ENCODE measurements at places on chromosomes 7 and 10.

GRCh38 chr7:28623863-28624262 lies 211.5 kb downstream of the CREB5 start:
- no peak for DNase-seq
- H3K27ac ChIP-seq = no peak overlapping the region
- no peaks in the 10 kb centered on the region for H3K36me3 ChIP-seq

DNA sequence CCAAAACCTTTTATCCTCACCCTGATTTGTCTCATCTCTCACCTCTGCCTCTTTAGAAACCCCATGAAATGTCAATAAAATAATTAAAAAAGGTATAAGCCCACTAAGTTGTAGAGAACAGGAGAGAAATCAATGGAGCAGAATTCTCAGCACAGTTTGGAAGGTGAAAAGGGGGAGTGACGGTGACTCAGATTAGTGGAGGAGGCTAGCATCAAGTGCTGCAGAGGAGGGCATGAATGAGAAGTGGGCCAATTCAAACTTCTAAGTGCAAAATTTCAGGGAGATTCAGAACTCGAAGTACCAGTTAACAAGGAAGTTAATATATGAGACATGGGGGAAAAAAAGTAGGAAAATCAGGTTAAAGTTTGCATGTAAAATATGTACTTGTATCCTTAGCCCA lies 34.9 kb upstream of the ETV1 start:
- H3K27me3 ChIP-seq = no peaks in the 10 kb centered on the region
- H3K4me3 ChIP-seq = no peak overlapping the region
- no peaks in the 10 kb centered on the region for H3K4me1 ChIP-seq
- H3K27ac ChIP-seq = no peak overlapping the region
- no peak for DNase-seq

DNA sequence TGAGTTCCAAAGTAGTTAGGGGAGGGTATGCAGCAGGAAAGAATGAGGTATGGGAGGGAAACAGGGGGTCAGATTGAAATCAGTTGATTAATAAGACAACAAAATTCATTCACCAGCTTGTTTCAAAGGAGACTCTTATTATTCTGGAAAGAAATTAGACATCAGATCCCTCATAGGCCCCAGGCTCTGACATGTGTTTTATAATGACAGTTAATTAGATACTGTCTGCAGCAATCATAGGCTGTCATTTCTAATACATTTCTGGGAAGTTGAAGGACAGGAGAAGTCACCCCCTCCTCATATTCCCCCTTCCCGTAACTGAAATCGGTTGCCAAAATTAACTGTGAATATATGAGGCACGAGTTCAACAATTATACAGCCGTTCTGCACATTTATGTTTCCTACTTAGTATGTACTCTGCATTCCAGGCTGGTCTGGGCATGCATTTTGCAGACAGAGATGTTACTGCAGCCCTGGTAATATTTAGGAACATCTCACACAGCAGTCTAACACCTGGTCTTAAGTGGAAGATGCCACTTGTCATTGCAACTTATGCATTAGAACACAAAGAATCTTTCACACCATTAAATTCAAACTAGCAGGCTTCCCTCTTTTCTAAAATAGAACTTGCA lies 355.2 kb upstream of the LRGUK start:
- no peaks in the 10 kb centered on the region for H3K36me3 ChIP-seq
- no peak overlapping the region for H3K4me3 ChIP-seq
- H3K4me1 ChIP-seq = no peaks in the 10 kb centered on the region
- no peaks in the 10 kb centered on the region for H3K27me3 ChIP-seq
- no peak for DNase-seq

DNA sequence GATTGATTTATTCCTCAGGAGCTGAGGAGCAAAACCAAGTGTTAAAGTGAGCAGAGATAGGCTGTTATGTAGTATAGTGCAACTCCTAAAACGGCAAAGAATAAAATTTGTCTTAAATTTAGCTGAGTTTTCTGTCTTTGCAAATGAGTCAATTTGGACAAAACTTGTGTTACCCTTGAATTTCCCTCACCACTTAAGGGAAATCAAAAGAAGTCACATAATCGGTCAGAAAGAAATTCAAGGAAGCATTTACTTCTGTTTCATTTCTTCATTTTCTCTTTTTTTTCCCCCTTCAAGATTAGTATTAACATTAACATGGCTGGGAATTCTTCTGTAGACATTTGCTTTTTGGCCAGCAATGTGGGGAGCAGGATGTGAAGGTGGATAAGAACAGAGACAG lies 13.9 kb downstream of the LSMEM1 start:
- DNase-seq = no peak
- H3K27ac ChIP-seq = no peak overlapping the region
- H3K4me1 ChIP-seq = no peaks in the 10 kb centered on the region

DNA sequence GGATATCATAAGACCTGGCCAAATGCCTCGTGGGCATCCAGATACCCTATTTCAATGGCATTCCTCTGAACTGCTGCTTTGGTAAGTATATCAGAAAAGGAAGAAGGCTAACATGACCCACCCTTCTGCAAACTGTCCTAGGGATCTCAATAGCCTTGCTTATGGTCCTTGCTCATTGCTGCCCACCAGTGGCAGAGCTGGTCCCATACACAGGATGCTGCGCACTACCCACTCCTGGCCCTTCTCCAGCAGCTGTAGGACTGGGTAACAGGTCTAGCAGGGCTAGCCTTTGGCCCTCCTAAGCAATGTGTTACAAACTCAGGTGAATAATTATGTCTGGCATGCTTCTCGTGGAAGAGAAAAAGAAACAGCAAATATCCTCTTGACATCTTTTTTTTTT lies 72.5 kb downstream of the C10orf90 start:
- DNase-seq = no peak
- no peaks in the 10 kb centered on the region for H3K27me3 ChIP-seq
- no peak overlapping the region for H3K27ac ChIP-seq

GRCh38 chr10:100104300-100104699 lies 22.6 kb upstream of the CPN1 start:
- DNase-seq = no peak
- H3K27me3 ChIP-seq = peaks cover 68% of the 10 kb centered on the region
- H3K4me3 ChIP-seq = no peak overlapping the region

- peaks cover 18% of the 10 kb centered on the region for H3K36me3 ChIP-seq
- H3K4me1 ChIP-seq = peaks cover 3% of the 10 kb centered on the region
- no peak overlapping the region for H3K27ac ChIP-seq
- no peak for DNase-seq
Measured at GRCh38 chr10:91247360-91248111, 27.1 kb downstream of the PCGF5 start.

GRCh38 chr7:122379491-122379890 lies 74.9 kb upstream of the FEZF1 start:
- H3K36me3 ChIP-seq = no peaks in the 10 kb centered on the region
- H3K4me1 ChIP-seq = no peaks in the 10 kb centered on the region
- H3K27me3 ChIP-seq = no peaks in the 10 kb centered on the region
- DNase-seq = no peak

DNA sequence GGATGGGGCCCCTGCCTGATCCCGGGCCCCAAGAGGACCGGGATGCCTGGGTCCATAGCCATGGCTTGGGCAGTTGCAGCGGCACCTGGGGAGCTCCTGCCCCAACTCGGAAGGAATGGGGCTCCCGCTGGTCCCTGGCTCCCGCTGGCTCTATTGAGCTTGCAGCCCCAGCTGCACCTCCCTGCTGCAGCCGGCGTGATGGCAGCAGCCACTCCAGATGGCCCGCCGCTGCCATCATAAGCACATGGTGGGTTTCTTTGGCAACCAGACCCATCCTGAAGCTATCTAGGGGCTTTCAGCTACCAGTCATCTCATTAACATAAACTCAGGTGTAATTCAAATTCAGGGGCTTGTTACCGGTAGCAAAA lies 11.1 kb upstream of the DNMBP start:
- no peaks in the 10 kb centered on the region for H3K27me3 ChIP-seq
- no peaks in the 10 kb centered on the region for H3K36me3 ChIP-seq

DNA sequence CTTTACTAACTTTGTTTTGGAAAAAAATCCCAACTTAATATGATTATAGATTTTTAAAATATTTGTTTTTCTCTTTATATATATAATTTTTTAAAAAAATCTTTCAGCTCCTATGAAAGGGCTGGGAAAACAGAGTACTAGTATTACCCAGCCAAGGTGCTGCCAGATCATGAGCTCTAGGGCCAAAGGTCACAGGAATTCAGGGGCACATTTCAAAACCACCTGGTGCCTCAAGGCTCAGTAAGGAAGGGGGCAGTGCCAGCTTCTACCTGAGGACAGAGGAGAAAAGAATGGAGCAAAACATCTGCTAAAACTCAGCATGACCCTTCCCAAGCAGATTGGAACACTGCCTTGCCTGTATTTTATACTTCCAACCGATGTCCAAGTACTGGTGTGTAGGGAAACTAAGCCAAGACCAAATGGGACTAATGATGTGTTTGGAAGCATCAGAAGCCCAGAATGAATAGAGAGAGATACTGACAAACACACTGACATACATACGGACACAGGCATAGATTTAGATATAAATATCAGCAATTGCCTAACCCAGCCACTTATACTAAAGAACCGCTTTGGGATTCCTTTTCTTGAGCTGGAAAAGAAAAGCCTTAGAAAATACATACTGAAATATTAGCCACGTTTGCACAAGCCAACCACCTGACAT lies 667.3 kb downstream of the PARD3 start:
- no peaks in the 10 kb centered on the region for H3K4me1 ChIP-seq
- H3K27me3 ChIP-seq = no peaks in the 10 kb centered on the region
- H3K27ac ChIP-seq = no peak overlapping the region
- H3K4me3 ChIP-seq = no peak overlapping the region

- H3K4me3 ChIP-seq = no peak overlapping the region
- no peak overlapping the region for H3K27ac ChIP-seq
- no peaks in the 10 kb centered on the region for H3K27me3 ChIP-seq
- DNase-seq = no peak
- H3K4me1 ChIP-seq = no peaks in the 10 kb centered on the region
Measured at GRCh38 chr7:157555313-157555712, 218.5 kb downstream of the DNAJB6 start.

GRCh38 chr7:132876576-132876975 lies 205.3 kb downstream of the CHCHD3 start:
- no peak overlapping the region for H3K27ac ChIP-seq
- H3K27me3 ChIP-seq = no peaks in the 10 kb centered on the region
- DNase-seq = no peak
- peaks cover 3% of the 10 kb centered on the region for H3K36me3 ChIP-seq

Measured in effector memory CD8-positive, alpha-beta T cell (primary cell).